Activated naive CD8-positive, alpha-beta T cell treated with anti-CD3 and anti-CD28 coated beads for 36 hours (primary cell): ENCODE measurements at places on chromosomes 7 and 10. TPM values are rescaled to one million over a fixed set of nuclear protein-coding genes. Genes with fewer than 3 reads are reported as not detected.

Gene EPHB4
- total RNA-seq: 2.5 TPM

DNA sequence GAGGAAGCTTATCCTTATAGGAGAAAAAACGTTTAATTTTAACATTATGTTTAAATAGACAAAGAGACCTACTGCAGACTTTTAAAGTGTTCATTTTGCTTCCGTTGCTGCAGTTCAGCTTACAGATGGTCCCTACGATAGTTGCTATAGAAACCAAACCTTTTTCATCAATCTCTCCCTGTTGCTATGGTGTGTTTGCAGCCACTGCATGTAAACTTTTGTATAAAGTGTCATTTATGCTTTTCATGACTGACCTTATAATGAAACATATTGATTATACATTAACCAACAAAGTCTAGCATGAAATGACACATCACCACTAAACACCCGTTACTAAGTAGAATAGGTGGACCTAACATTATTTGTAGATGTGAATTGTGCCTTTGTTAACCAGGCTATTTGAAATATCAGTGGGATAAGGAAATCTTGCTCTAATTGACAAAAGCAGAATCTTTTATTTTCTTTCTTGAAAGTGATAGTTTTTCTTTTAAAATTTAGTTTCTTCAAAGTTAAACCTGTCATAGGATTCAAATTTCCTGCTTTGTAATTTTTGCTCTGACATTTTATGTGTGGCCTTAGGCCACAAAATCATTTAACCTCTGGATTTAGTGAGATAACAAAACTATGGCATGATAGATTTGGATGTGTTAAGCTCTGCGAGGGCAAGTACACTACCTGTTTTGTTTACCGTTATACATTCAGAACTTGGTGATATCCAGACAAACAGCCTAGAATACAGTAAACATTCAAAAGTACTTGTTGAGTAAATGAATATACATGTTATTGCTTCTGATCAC, 64.0 kb downstream of the CACNB2 start:
- DNase-seq: no peak

- no peak for DNase-seq
Measured at GRCh38 chr10:122939856-122940543, 14.0 kb downstream of the C10orf88 start.

- DNase-seq: no peak
Measured at GRCh38 chr10:38157270-38157685, 63.1 kb downstream of the ZNF37A start.

DNA sequence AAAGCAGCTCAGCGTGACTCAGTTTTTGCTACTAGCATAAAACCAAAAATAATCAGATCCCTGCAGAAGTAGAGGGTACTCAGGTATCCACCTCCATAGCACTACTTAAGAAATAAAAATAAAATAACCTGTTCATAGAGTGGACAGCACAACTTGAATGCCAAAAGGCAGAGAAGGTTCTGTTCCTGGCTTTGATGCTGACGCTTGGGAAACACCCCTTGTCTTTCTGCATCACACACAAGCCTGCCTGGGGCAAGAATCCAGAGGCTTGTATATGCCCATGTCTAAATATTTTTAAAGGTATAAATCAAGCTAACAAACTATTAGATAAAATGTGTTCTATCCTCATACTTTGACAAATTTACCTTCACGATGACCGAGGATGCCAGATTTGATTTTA, 207.3 kb downstream of the KIAA1217 start:
- DNase-seq: no peak

DNA sequence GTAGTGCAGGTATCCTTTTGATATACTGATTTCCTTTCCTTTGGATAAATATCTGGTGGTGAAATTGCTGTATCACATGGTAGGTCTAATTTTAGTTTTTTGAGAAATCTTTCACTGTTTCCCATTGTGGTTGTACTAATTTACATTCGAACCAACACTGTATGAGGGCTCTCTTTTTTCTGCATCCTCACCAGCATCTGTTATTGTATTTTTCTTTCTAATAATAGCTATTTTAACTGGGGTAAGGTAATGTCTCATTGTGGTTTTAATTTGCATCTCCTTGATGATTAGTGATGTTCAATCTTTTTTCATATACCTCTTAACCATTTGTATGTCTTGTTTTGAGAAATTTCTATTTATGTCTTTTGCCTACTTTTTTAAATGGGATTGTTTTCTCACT, 335.4 kb upstream of the MTPN start:
- no peak for DNase-seq
